AG04450 (cell line): ENCODE measurements at places on chromosomes 13 and 19. TPM values are rescaled to one million over a fixed set of nuclear protein-coding genes. Genes with fewer than 3 reads are reported as not detected.

The ZNF99 gene
- polyA plus RNA-seq = not detected in 2 replicates

The CSNK1G2 gene
- polyA plus RNA-seq = 22.9 and 32.0 TPM in 2 replicates

The ZBTB32 gene
- polyA plus RNA-seq = not detected in 2 replicates

The RAB3A gene
- polyA plus RNA-seq = 2.8 and 6.1 TPM in 2 replicates

The SERPINE3 gene
- not detected in 2 replicates for polyA plus RNA-seq

The KCTD12 gene
- 2.0 and 2.3 TPM in 2 replicates for polyA plus RNA-seq

The TMEM150B gene
- polyA plus RNA-seq = not detected in 2 replicates

DNA sequence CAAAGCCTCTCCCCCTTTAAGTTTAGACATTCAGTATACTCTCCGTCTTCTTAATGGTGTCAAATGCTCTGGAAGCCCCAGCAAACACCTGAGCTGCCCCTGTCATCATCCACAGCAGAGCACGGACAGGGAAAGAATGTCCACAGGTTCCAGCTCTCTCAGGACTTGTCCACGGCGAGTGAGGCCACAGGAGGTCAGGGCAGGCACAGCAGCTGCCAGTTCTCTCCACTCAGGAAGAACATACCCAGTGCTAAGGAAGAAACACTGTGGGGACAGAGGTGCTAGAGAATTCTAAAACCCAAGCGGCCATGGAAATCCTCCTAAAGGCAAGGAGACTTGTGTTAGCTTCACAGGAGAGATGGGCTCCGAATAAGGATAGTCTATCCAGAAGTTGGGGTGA is 132.0 kb upstream of the SERP2 start:
- no peak for DNase-seq

DNA sequence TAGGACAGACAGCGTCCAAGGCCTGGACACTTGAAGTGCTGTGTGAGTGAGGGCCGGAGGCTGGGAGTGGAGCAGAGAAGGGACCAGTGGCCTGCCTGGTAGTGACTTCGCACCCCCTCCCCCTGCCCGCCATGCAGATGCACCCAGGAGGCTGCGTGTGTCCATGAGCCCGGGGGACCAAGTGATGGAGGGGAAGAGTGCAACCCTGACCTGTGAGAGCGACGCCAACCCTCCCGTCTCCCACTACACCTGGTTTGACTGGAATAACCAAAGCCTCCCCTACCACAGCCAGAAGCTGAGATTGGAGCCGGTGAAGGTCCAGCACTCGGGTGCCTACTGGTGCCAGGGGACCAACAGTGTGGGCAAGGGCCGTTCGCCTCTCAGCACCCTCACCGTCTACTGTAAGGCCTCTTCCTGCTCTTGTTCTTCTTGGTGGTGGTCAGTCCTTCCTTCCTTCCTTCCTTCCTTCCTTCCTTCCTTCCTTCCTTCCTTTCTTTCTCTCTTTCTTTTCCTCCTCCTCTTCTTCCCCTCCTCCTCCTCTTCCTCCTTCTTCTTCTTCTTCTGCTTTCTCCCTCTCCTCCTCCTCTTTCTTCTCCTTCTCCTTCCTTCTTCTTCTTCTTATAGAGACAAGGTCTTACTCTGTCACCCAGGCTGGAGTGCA is 6.0 kb upstream of the FFAR1 start:
- no peak for DNase-seq

GRCh38 chr13:72804301-72804700 is 22.4 kb downstream of the PIBF1 start:
- no peak for DNase-seq

DNA sequence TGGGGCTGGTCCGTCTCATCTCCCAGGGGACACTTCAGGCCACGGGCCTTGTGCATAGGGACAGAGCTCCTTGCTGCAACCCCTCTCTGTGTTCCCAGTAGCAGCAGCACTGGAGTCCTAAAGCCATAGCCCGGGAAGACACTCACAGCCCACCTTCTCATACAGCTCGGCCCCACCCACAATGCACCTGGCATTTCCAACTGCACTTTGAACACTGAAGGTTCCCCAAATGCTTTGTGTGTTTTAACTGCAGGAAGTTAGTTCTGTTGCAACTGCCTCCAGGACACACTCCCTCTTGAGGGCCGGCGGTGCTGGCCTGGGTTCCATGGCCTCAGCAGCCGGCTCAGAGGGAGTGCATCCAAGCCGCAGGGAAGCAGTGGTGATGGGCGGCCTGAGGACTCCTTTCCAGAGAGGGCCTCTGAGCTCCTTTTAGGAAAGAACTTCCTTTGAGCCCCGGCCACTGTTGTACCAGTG is 22.7 kb upstream of the TMEM255B start:
- no peak for DNase-seq

DNA sequence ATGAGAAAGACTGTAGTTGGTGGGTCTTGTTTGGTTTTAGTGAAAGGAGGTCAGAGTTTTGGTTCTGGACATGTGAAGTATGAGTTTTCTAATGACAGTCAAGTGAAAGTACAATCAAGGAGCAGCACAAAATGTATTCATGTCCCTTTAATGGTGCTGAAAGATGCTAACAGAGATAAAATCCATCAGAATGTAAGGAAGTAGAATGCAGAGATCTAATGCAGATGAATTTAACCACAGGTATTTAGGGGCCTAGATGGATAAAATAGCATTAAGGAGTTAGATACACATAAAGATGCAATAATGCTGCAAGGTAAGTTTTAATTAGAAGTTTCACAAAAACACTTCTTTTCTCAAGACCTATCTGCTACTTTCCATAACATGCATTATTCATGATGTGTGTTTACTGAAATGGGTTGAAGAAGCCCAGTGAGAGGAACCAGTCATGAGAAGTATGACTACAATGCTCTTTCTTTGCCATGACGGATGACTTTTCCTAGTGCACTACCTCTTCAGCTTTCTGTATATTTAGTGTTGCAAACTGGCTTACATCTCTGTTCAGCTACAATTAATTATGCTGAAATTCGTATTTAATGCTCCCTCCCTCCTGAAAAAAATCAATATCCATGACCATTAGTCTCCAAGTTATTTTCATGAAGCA is 222.9 kb upstream of the HTR2A start:
- no peak for DNase-seq

GRCh38 chr13:96848286-96848685 is 146.0 kb downstream of the OXGR1 start:
- no peak for DNase-seq

- DNase-seq = no peak
Measured at GRCh38 chr19:5321066-5321642, 19.5 kb downstream of the PTPRS start.

DNA sequence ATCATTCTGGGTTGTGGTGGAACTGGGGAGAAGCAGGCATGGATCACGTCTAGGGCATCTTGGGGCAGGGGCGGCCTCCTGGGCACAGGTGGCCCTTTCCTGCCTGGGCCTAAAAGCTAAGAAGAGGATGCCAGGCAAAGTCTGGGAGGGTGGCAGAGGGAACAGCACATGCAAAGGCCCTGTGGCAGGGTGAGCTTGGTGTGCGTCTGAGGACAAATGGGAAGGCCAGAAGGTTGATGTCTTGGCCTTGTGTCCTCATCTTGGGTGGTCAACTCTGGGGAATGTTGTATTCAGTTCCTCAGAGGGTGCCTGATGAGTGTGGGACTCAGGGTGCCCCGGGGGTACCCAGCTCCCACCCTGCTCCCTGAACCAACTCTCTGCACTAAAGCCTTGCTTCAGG is 5.4 kb upstream of the PLK5 start:
- DNase-seq = no peak

- DNase-seq = no peak
Measured at GRCh38 chr19:57633832-57634131, 814 bp downstream of the ZNF211 start.
